ENCODE measurements at places on chromosomes 4 and X. TPM values are rescaled to one million over a fixed set of nuclear protein-coding genes. Genes with fewer than 3 reads are reported as not detected.

DNA sequence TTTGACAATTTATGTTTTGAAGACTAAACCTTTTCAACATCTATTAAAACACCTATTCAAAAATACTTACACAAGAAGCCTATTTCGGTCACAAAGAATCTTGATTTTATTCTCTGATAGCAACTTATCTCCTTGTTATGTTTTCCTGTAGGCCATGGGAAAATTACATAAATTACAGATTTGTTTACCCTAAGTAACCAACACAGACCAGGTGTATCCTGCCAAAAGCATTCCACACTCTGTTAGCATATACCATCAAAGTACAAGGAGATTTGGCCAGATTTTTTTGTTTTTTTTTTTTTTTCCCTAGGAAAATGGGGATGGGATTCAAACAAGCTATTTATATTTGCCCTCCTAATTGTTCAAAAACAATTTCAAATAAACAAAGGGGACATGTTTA is 497.9 kb upstream of the MAGEB18 start:
- DNase-seq: no peak

IL2RG gene
- 0.22 TPM for total RNA-seq

- DNase-seq: no peak
Measured at GRCh38 chr4:153143527-153144348, 60.5 kb upstream of the TRIM2 start.

ZDHHC15 gene
- total RNA-seq: 2.6 TPM

- no peak for DNase-seq
Measured at GRCh38 chrX:121581885-121582284, 534.5 kb downstream of the GLUD2 start.

DNA sequence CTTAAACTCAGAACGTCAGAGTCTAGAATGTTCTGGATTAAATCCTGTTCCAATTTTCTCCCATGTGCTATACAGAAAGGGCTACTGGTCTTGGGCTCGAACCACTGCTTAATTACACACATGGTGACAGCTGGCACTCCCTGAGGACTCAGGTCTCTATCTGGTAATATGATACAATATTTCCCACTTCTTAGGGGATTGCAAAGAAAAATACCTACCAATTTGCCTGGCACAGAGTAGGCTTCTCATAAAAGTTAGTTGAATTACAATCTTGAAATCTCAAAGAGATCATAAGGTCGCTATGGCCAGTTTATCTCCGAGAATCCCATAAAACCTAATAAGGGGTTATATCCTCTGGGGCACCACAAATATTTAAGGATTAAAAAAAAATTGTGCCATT is 8.6 kb downstream of the GPM6B start:
- DNase-seq: no peak

Measured in adrenal gland (tissue), 19 donors.